ENCODE measurements at places on chromosomes 4 and X.

GRCh38 chr4:38682336-38682735, 18.3 kb downstream of the KLF3 start:
- DNase-seq: no peak

GRCh38 chr4:143085224-143085623, 99.5 kb upstream of the USP38 start:
- DNase-seq: no peak

DNA sequence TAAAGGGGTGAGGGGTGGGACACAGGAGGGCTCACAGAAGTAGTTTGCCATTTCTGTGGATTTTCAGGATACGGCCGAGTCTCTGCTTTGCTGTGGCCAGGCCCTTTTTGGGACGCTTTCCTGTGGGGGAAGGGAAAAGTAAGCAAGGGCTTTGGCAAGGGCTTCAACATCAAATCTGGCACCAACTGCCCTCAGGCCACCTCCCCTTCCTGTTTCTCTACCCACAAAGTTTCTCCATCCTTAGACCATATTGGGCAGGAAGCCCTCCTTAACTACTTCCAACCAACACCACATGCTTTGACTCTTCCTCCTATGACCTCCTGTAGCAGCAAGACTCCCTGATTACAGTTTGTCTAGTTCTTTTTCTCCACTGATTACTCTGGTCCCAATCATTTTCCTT, 105.1 kb downstream of the PHF8 start:
- no peak for DNase-seq

GRCh38 chr4:184655889-184656869, 6.6 kb downstream of the PRIMPOL start:
- DNase-seq: no peak

- no peak for DNase-seq
Measured at GRCh38 chrX:12953420-12953819, 21.5 kb upstream of the TMSB4X start.

GRCh38 chr4:52852041-52852440, 10.1 kb upstream of the RASL11B start:
- DNase-seq: no peak

- DNase-seq: no peak
Measured at GRCh38 chr4:185247151-185247550, 37.8 kb downstream of the SNX25 start.

DNA sequence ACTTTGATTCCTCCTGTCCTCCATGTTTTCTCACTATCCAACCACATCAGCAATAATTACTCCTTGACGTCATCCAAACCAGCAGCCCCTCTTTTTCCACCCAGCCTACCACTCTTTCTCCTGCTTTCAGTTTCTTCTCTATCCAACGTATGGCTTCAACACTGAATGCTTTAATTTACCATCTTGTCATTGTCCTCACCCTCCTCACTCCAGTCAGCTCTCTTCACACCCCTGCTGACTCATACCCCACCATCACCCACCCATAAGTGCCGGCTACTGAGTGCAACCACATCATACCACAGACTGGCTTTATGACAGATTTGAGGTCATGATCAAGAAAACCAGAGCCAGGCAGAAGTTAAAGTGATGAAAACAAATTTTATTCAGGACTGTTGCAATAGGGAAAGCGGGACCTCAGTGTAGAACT, 9.8 kb upstream of the ANXA5 start:
- peak; percentile 79 for DNase-seq

- no peak for DNase-seq
Measured at GRCh38 chrX:42776195-42776594, 1.8 kb downstream of the PPP1R2C start.

- no peak for DNase-seq
Measured at GRCh38 chrX:2723286-2723879, 28.5 kb upstream of the XG start.

- no peak for DNase-seq
Measured at GRCh38 chr4:2927696-2928075, 35.5 kb downstream of the NOP14 start.

DNA sequence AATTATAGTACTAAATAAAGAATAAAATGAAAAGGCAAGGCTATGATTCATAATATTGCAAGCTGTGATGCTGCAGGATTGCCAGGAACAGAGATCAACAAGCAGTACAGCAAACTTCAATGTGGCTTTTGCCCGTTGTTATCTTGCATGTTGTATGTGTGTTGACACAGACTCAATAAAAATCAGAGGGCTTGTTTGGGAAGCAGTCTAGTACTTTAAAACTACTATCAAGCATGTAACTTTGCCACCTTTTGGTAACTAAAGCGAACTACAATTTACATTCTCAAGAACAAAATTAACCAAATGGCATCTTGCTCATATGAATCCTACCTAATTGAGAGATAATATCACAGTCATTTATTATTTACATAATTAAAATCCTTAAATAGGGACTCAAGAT, 79.8 kb upstream of the GPM6A start:
- DNase-seq: no peak

GRCh38 chr4:6466756-6467381, 5.5 kb downstream of the PPP2R2C start:
- no peak for DNase-seq

- DNase-seq: no peak
Measured at GRCh38 chr4:101795704-101796103, 5.2 kb downstream of the BANK1 start.

DNA sequence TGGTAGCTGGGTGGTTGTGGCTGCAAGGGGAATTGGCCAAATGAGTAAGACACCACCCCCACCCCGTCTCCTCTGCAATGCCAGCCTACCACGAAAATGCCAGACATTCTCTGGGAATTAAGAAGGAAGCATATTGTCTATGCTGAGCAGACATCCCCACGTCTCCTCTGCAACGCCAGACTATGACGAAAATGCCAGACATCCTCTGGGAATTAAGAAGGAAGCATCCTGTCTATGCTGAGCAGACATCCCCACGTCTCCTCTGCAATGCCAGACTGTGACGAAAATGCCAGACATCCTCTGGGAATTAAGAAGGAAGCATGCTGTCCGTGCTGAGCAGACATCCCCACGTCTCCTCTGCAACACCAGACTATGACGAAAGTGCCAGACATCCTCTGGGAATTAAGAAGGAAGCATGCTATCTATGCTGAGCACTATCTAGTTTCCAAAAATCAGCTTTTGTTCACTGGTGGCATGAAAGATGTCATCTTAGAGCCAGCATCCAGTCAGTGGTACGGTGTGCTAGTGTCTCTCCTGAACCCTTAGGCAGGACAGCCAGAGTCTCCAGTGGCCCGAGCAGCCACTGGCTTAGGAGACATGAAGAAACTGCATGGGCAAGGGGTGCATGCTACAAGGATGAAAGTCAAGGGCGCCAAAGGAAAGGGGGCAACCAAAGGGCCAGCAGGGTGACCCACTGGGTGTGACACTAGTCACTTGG, 339.8 kb upstream of the FRG1 start:
- no peak for DNase-seq

DNA sequence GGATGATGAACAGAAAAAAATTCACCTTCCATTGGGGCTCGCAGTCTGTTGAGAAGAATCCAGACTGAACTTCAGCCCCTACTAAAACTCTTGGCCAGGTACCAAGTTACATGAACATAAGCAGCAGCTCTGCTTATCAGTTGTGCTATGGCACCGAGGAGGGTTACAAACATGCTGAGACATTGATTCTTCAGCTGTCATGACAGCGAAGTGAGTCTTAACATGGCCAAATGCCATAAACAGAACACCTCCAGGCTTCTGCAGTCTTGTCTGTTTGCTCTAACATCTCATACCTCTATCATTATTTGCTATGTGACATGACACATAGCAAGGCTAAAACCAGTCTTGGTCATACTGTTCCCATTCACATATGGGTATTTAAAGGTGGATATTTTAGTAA, 521.5 kb downstream of the GRID2 start:
- DNase-seq: no peak

DNA sequence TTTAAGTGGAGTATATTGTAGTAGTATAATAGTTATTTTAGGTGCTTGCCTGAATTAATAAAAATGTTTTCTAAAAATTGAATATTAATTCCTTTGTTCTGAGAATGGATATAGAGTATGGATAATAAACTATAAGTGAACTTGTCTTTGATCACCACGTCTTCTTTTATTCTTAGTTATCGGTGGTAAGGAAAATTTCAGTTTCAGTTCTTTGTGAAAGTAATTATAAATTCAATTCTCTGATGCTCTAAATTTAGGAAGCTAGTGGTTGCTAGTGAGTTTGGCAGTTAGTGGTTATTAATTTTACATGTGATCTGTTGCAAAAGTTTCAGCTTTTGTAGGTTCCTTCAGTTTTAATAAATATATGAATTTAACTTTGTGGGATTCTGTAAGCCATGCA, 30.8 kb downstream of the MRPL1 start:
- DNase-seq: no peak

DNA sequence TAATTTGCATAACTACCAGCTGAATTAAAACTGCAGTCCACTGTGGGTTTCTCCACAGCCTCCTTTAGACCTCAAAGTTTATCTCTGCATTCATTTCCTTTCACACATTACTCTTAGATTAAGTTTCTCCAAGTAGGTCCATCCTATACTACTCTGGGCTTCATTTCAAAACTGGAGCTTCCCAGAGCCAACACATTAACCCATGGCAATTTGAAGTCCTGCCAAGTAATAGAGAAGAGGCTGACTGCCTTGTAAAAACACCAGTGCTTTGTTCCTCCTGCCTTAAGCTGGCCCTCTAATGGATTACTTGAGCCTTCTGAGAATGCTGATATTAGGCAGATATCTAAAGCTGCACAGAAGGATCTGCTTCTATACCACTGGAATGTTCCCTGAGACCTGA, 997.2 kb upstream of the SLIT2 start:
- DNase-seq: no peak

DNA sequence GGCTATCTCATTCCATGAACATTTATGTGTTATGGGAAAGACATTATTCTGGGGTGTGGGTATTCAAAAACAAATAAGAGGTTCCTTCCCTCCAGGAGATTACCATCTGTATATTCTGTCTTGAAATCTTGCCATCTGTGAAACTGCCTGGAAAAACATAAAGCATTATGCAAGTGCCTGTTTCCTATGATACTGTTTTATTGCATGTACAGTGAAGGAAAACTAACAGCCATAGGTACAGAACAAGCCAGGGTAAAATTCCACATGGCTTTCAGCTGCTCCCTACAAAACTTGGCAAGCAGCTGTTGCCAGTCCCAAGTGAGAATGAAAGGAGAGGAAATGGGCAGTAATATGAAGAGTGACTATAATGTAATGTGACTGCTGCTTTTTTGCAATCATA, 136.0 kb downstream of the GUCY2F start:
- no peak for DNase-seq

GRCh38 chr4:8651661-8652180, 59.2 kb downstream of the CPZ start:
- no peak for DNase-seq

GRCh38 chr4:25881193-25881592, 18.4 kb upstream of the SEL1L3 start:
- DNase-seq: no peak

DNA sequence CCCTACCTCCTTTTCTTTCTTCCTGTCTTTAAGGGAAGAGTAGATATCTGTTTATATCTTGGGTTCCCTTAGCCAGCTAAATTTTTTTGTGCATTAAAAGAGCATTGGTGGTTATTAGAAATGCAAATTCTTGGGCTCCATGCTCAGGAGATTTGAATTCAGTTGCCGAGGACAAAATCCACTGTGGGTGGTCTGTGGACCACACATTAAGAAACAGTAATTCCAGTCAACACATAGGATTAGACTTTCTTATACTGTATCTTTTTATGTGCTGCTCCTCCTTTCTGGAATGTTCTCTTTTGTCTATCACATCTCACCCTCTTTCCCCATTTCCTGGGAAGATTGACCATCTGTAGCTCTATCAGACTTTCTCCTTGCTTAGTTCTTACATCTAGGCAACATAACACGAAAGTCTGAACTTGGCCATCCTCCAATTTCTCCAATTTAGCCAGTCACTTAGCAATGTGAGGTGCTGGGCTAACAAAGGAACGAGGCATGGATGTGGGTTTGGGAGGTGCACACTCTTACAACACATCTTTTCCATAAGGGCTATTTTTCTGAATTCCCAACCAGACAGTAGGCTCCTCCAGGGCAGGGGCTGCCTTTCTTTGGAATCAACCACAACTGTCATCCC, 5.3 kb upstream of the PDLIM3 start:
- no peak for DNase-seq

DNA sequence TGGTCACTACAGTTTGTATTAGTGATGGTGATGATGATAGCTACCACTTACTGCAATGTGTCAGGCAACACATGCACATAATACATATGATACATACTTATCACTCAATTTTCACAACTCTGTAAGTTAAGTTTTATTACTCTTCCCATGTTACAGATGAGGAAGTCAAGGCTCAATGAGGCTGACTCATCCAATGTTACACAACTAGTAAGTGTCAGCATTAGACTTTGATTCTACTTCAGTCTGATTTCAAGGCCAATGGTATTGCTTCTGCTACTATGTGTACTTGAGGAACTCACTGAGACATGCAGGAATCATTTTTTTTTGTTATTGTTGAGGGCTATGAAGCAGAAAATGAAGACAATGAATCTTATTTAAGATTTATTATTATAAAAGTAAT, 96.4 kb upstream of the TRPC5OS start:
- DNase-seq: no peak

DNA sequence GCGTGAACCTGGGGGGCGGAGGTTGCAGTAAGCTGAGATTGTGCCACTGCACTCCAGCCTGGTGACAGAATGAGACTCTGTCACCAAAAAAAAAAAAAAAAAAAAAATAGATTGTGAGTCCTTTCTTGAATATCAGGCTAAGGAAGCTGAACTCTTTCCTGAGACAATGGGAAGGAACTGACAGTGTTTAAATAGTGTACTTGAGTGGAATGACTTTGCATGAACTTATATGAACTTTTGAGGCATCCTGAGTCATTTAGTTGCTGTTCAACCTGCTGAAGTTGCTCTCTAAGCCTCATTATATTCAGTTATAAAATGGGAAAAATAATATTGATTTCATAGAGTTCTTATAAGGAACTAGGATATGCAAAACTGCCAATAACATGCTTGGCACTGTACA, 79.3 kb upstream of the LIMCH1 start:
- no peak for DNase-seq

GRCh38 chrX:2819345-2820135, 9.2 kb upstream of the GYG2 start:
- DNase-seq: peak; percentile 3

DNA sequence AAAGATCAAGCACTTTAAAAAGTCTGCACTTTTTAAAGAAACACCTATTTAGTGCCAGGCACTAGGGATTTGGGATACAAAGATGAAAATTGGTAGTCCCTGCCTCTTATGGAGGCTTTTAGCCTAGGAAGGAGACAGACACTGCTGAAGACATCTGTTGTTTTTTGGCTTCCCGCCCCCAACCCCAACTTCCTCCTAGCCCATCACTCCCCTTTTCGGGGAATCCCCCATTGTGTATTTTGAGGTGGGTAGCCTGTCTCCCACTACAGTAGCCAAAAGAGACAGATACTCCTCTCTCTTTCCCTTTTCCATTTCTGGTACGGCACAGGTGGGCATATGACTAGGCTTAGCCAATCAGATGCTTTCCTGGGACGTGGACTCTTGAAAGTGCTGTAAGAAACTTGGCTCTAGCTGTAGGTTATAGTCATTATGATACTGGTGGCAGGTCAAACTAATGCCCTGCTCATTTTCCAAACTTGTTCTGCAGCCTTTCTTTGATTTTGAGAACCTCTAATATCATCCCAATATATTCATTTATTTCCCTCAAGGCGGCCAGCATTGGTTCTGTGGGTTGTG, 194.6 kb upstream of the RBPJ start:
- no peak for DNase-seq

Measured in activated CD4-positive, alpha-beta T cell treated with anti-CD3 and anti-CD28 coated beads for 48 hours (primary cell).